NCI-H510A (cell line): ENCODE measurements at places on chromosomes 13 and 19.

DNA sequence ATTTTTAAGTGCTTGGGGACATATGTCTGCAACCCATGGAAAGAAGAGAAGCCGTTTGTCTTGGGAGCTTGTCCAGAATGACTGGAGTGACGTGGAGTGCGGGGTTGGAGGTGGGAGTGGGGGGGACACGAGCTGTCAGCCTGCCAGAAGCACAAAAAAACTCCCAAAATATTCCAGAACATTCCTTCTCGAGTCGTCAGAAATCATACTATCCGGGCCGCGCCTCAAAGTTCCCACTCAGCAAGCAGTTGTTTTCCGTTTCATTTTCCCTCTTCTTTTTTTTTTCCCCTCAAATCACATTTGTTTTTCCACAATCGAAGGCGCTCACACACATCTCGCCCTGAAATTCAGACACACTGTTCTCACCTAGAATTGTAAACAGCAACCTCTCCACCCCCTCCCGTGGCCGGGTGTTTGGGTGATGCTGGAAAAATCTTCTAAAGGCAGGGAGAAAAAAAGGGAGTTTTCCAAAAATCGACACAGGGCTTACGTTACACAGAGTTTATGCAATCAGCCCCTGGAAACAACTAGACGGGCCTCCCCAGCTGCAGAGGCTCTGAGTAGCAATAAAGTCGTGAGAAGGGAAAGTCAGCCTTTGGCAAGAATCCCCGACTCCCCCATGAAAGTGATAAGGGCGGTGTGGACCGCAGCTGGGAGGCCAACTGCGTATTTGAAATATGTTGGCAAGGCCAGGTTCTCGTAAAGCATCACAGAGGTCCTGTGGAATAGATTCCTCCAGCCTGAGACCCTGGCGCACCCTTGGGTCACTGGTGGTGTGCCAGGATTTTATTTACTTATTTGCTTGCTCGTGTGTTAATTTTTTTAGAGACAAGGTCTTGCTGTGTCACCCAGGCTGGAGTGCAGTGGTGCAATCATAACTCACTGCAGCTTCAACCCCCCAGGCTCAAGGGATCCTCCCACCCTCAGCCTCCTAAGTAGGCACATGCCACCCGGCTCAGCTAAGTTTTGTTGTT lies 31.2 kb upstream of the KLF2 start:
- no peak for DNase-seq

DNA sequence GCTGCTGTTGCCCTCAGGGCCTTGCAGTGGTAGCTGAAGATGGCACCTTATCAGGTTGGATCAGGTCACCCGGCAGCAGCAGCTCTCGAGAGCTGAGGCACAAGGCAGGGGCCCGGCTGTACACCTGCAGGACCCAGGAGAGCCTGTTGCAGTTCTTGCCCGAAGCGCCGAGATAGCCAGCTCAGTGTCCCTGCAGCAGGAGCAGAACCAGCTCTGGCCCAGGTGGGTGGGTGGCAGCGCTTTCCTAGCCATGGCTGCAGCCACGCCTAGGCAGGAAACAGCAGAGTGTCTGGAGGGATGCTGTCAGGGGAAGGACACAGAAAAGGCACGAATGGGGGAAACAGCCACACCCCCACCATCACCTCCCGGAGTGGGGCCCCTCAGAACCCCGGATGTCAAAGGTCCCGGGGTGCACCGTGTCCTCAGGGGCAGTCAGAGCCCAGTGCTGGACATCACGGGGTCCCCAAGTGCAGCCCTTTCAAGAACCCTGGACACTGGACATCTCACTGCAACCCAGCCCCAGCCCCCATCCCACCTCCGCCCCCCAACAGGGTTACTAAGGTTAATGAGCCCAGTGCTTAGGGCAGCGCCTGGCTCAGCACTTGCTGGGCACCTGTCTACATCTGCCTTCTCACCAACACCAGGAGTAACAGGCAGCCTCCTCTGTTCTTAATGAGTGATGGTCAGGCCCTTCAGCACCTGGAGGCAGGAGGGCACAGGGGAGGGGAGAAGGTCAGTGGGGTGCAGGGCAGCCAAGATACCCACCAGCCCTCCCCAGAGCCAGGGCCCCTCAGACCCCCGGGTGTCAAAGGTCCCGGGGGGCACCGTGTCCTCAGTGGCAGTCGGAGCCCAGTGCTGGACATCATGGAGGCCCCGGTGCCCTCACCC lies 8.7 kb downstream of the ACP4 start:
- no peak for DNase-seq

GRCh38 chr19:3163230-3163886 lies 15.2 kb upstream of the S1PR4 start:
- DNase-seq = no peak

GRCh38 chr19:43743059-43743458 lies 11.7 kb downstream of the SMG9 start:
- no peak for DNase-seq

DNA sequence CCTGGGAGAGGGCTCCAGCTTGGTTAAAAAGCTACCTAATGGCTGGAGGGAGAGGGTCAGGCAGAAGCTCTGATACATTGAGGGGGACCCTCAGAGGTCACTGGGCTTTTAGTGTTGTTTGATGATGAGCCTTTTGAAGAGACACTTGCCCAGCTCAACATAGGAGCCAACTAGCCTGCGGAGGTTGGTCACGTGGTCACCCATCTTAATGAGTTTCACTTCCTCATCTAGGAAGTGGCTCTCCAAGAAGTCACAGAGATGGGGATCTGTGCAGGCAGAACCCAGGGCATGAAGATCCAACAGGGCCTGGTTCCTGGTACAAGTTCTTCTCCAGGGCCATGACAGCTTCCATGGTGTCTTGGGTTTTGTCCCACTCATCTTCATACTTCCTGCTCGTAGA lies 33.4 kb downstream of the IPO5 start:
- DNase-seq = no peak

GRCh38 chr19:54415208-54415900 lies at the start of gene TTYH1:
Gene TTYH1 (plus strand): TSS chr19:54415464. CDS start chr19:54415553, 89 bp downstream.
- no peak for DNase-seq

GRCh38 chr13:41054919-41055619 lies 6.2 kb upstream of the WBP4 start:
- no peak for DNase-seq

DNA sequence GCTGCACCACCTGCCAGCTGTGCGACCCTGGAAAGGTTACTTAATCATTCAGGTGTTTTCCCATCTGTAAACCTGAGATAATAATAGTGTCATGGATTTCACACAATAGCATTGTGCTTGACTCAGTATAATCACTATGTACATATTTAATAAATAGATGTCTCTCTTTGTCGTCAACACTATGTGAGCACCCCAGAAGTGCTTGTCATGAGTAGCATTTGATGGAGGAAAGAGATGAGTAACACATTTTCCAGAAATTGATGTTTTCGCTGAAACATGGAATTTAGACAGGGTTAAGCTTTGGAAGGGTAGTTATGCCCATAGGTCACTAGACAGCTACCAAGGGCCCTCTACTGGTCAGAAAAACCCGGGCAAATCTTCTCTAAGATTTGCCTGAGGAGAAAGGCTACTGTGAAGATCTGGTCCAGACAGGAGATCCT lies 9.5 kb upstream of the MBNL2 start:
- DNase-seq = no peak

DNA sequence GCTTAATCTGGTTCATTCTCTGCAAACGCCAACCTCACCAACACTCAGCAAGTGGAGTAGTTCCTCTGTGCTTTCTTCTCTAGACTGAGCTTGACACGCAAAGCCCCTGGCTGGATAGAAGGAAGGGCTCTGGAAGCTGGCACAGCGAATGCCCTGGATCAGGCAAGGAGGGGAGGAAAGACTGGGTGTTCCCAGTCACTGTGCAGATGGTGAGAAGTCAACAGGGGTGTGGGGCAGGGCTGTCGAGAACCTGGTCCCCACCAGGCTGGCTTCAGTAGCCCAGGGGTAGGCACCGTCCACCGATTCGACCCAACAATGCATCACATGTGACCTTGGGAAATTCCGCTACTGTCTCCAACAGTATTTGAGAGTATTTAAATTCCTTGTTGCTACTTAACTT lies 65.5 kb downstream of the TSHZ3 start:
- DNase-seq = no peak

GRCh38 chr19:10230173-10230860 lies 814 bp downstream of the S1PR2 start:
- DNase-seq = no peak

GRCh38 chr13:97235549-97236231 lies 13.6 kb downstream of the MBNL2 start:
- no peak for DNase-seq

- no peak for DNase-seq
These were observed 21.1 kb downstream of the ZNF582 start for GRCh38 chr19:56372281-56372680.

GRCh38 chr13:113887700-113888201 lies 23.9 kb upstream of the GAS6 start:
- DNase-seq = no peak

- no peak for DNase-seq
These were observed 10.4 kb upstream of the KLF16 start for GRCh38 chr19:1873524-1874473.

DNA sequence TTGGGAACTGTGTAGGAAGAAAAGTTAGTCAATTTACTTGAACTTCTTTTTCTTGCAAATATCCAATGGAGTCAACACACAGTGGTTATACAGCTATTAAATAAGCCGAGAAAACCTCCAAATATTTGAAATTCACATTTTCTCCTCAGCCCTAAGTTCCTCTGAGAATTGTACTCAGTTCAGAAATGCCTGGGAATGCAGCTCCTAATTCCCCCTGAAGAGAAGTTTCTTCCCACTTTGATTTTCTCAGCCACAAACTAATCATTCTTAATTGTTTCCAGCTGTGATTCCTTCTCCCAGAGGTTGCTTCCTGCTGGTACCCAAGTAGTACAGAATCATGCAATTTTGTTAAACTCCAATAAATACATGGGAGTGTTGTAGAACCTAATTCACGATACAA lies 246.1 kb upstream of the MIR17HG start:
- no peak for DNase-seq

GRCh38 chr19:34265221-34265650 lies 10.9 kb downstream of the GARRE1 start:
- DNase-seq = no peak

DNA sequence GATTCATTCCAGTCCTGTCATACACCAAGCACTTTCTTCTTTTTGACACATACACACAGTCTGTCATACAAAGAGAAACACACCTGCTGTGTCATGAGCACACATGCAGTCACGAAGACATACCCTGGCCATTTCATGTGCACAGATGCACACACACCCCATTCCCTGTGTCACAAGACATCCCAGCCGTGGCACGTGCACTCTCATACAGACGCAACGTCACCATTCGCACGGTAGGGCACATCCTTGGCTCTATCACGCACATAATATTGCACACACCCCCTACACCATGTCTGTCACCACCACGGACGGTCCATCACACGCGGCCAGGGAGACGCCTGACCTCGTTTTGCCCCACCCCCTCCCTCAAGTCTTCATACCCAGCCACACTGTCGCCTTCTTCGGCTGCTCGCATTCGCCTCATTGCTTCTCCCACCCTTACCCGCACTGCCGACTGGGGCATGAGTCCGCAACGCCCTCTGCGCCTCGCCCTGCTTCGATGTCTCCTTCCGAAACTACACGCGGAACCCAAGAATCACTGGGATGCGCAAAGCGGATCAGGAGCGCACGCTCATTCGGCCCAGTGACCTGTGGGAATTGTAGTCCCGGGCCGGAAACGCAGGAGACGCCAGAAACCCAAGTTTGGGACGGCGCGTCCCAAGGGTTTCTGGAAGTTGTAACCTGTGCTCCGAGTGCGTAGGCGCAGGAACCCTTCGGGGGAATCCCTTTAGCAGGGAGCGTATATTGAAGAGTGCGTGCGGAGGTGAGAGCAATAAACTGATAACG lies 6.8 kb upstream of the ZNF283 start:
- no peak for DNase-seq

- DNase-seq = no peak
These were observed 1171.2 kb downstream of the DIAPH3 start for GRCh38 chr13:58992478-58993042.

DNA sequence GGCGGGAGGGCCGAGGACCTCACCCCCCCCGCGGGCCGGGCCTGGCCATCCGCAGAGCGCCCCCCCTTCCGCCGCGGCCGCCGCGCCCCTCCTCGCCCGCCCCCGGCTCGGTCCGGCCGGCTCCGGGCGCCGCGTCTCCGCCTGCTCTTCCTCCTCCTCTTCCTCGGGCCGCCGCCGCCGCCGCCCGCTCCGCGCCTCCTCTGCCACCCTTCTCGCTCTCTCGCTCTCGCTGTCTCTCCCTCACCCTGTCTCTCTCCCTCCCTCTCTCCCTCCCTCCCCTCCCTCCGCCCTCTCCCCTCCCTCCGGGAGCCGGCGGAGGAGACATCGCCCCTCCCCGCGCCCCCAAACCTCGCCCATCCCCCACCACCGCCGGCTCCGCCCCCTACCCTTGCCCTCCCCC lies at the start of gene SHANK1:
Gene SHANK1 (minus strand): TSS at position 237 of the 400 bp plus-strand sequence. CDS start 2,883 bp downstream, outside the sequence.
- DNase-seq = no peak

DNA sequence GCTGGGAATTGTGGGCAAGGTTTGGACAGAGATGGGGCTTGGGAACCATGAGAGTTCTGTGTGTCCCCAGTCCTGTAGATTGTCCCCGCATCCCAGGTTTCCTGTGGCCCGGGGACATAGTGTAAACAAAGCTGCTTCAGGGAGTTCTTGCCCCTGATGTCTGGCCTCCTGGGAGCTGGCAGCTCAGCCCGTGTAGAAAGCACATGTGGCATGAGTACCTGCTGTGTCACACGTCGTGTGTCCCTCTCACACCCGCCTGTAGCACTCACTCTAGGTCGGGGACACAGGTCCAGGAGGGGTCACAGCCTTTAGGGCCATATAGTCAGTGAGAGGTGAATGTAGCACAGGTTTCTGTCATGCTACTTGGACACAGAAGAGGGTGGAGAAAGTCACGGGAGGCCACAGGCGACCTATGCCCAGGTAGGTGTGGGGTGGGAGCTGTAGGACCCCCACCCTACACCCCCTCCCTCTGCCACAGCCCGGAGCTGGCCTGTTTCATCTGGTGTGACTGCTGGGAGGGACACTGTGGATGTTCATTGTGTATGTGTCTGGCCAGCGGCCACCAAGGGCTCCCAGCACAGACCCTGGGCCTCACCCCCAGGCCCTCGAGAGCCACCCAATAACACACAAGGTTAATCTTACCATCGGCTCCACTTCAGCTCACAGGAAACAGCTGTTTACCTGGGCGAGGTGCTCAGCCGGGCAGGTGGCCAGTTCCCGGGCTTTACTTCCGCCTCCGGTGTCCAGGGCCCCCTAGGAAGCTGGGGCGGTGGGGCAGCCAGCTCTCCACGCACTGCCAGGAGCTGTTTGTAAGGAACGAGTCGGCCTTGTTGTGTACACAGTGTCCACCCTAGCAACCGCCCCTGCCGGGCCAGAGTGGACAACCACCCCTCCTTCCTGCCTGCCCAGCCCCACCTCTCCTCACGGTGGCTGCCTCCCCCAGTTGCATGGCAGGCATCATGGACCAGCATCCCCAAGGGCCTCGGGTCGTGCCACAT lies 49.7 kb downstream of the COMP start:
- DNase-seq = peak; percentile 90

- DNase-seq = no peak
These were observed 618 bp downstream of the HAUS8 start for GRCh38 chr19:17074634-17075034.
